ENCODE measurements at places on chromosomes 4 and X.

DNA sequence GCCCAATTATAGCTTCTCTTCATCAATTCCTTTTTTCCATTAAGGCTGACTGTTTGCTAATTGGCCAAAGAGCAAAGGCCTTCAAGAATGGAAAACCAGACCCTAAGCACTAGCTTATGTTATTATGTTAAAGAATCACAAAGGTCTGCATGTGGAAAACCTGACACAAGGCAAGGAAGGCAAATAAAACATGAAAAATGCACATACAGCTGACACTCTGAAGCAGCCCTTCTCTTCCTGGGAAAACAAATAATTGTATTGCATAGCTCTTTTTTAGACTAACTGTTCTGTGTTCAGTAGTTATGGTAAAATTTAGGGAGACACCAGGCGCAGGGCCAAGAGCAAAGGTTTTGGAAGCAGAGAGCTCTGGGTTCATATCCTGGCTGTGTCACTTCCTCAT is 223.1 kb downstream of the UNC5C start:
- no peak for DNase-seq

DNA sequence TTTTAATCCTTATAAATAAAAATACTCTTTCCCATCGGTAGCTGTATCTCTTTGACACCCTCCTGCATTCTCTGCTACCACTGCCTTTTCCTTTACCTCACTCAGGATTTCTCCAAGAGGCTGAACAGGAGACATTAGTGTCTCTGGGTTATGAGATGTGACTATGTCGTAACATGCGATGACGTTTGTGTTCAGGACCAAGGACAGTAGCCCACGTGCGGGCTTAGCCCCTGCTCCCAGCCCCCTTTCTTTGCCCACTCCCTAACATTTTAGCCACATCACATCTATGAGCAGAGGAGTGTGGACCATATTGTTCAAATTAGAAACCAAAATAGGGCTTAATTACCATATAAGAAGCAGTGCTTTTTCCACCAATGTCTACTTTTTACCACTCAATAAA is 369.3 kb downstream of the FBXW7 start:
- no peak for DNase-seq

DNA sequence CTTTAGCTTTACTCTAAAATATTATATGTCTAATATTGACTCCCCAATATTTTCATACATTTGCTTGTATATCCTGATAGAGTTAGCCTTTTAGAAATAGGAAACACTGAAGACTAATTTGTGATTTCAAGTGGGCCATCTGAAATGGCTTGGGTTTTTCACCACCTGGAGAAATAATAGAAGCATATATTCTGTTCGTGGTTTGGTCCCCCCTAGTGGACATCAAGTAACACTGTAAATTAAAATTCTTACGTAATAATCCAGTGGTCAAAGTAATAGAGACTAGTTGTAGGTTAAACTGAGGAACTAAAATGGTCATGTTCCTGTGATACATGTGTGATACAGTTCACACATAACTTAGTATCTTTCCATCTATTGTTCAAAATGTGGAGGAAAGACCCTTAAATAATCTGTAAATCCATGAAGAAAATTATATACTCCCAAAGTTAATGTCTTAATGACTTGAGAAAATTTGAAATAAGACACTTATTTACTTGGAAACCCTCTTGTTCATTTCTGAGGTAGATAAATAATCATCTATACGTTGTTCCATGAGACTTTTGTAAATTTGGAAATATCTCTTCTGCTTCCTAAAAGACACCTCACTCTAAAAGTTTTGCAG is 79.8 kb upstream of the SMARCAD1 start:
- no peak for DNase-seq

- DNase-seq: no peak
Measured at GRCh38 chrX:19836337-19836736, 51.1 kb downstream of the SH3KBP1 start.

DNA sequence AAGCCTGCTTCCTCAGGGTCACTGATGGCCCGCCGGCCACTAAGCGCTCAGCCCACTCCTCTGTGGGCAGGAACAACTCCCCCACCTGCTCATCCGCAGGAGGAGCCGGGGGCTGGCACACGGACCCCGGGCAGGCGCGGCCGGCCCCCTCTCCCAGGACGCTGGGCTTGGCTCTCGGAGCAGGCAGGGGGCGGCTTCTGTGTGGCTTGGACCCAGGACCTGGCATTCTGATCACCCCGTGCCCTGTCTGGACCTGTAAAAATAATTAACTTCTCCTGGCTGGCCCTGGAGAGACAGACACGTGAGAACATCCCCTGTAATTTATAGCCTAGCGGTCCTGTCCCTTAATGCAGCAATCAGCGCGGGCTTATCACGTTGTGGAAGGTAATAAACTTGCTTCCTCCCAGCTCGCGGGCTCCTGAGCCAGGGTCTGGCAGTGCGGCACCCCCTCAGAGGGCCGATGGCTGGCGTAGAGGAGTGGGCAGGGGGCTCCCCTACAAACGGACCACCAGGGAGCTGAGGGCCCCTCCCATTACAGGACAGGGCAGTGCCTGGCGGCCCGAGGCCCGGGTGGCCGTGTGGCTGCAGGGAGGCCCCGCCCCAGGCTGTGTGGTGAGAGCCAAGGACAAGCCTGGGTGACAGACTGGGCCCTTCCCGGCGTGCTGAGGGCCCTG is 84.5 kb upstream of the NKX1-1 start:
- no peak for DNase-seq

GRCh38 chr4:58191109-58191508 is 1080.9 kb upstream of the IGFBP7 start:
- no peak for DNase-seq

GRCh38 chr4:52625216-52625615 is 33.9 kb downstream of the USP46 start:
- DNase-seq: no peak

Data from activated naive CD4-positive, alpha-beta T cell (primary cell).